IPS DF 6.9 (cell line): ENCODE measurements at places on chromosomes 7 and 10.

DNA sequence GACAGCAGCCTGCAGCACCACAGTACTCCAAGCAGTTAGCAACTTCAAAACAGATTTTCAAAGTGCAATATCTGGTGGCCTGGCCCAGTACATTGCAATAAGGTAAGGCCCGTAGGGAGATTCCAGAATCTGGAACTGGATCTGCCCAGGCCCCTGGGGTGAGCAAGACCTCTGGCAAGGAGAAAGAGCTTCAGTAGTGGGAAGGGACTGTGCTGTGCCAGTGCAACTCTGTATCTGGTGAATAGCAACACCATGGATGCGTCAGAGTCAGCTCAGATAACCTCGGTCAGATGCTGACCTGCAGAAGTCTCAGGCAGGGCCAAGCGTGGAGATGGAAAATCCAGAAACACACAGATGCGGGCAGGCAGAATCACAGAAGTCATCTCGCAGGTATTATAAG lies 30.3 kb downstream of the ELMO1 start:
- peaks cover 2% of the 10 kb centered on the region; the same call in 1 of the 2 replicates for H3K4me1 ChIP-seq
- no peak overlapping the region for H3K27ac ChIP-seq
- H3K27me3 ChIP-seq, result no peaks in the 10 kb centered on the region

DNA sequence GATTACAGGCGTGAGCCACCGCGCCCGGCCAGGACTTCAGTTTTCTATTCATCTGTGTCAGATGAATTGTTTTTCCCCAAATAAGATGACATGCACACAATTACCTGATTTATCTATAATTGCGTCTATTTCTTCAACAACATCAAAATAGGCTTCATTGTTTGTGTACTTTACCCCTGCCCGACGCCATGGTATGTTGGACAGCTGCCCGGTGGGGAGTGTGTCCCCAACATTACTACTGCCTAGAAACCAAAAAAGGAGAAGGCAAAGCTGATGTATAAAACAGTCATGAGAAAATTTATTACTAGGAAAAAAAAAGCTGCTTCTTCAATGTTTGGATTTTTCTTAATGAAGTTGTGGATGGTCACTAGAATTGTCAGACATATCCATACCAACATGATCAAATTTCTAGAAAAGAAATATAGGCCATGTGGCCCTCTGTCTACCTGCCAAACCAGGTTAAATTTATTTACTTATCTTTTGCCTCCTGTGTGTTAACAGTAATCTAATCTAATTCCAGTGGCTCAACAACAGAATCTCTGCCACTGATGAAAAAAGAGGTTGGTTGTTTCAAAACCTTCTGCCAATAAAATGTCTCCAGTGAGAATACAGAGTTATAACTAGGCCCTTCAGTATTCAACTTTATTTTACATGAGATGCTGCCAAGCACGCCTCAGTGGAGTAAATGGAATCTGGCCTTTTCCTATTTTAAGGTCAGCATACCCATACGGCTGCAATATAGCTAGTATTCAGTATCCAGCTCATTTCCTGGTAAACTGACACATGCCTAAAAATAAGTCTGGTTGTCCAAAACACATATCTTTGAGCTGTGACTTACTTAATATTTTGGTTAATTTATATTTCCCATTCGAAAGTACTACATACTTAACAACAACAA lies 16.5 kb downstream of the AP3M1 start:
- no peak for DNase-seq
- H3K27me3 ChIP-seq, result no peaks in the 10 kb centered on the region
- H3K36me3 ChIP-seq, result peaks cover 3% of the 10 kb centered on the region; the same call in 1 of the 2 replicates

GRCh38 chr10:451021-451471 lies 238.4 kb downstream of the DIP2C start:
- no peak for DNase-seq
- H3K36me3 ChIP-seq, result no peaks in the 10 kb centered on the region
- no peaks in the 10 kb centered on the region for H3K27me3 ChIP-seq

GRCh38 chr10:82210331-82210730 lies 335.3 kb downstream of the NRG3 start:
- no peak overlapping the region for H3K27ac ChIP-seq
- no peak for DNase-seq
- no peaks in the 10 kb centered on the region for H3K4me1 ChIP-seq
- no peaks in the 10 kb centered on the region for H3K27me3 ChIP-seq
- H3K4me3 ChIP-seq, result no peak overlapping the region

DNA sequence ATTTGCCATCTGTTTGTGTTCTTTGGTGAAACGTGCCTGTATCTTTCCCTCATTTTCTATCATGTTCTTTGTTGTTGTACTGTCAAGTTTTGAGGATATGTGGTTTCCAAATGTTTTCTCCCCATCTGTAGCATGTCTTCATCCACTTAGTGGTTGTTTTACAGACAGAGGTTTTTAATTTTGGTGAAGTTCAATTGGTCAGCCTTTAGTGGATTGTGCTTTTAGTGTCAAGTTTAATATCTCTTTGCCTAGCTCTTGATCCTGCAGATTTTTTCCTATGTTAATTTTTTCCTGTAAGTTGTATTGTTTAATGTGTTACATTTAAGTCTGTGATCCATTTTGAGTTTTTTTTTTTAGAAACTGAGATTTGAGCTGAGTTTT lies 95.9 kb downstream of the ANKRD61 start:
- no peaks in the 10 kb centered on the region; the same call in 1 of the 2 replicates for H3K36me3 ChIP-seq
- H3K4me1 ChIP-seq, result no peaks in the 10 kb centered on the region
- no peak overlapping the region for H3K27ac ChIP-seq

- peaks cover 44% of the 10 kb centered on the region for H3K36me3 ChIP-seq
- DNase-seq, result no peak
- H3K27ac ChIP-seq, result no peak overlapping the region
- H3K4me1 ChIP-seq, result no peaks in the 10 kb centered on the region
- H3K4me3 ChIP-seq, result no peak overlapping the region
These were observed 132.6 kb downstream of the SMURF1 start for GRCh38 chr7:99011341-99011705.

DNA sequence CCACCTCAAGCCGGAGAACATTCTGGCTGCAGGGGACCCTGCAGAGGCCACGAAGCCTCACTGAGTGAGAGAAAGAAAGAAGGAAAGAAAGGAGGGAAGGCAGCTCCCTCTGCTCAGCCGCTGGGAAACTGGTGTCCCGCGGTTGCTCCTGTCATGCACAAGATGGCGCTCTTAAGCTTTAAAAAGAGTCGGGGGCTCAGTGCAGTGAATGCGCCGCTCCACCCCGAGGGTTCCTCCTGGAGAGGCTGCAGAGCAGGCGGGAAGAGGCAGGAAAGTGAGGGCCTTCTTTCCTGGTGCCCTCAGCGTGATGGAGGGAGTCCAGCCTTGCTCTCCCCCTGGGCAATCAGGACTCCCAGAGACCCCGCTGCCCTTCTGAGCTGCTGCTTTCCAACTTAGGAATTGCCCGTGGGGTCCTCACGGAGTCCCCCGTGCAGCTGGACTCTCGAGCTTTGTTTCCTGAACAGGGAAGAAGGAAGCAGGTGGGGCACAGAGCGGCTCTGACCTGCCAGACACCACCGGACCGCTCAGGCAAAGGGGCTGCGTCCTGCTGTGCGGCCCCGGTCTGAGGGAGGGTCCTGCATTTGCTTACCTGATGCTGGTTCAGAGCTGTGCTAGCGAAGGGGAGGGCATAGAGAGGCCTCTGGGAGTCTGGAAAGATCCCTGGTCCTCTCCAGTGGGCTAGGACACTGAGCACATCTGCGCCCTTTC lies 141.9 kb upstream of the MKI67 start:
- H3K27me3 ChIP-seq, result no peaks in the 10 kb centered on the region
- no peaks in the 10 kb centered on the region for H3K36me3 ChIP-seq
- no peak overlapping the region for H3K4me3 ChIP-seq
- peak; percentile 45 for DNase-seq
